ENCODE measurements at places on chromosomes 6 and 20.

- DNase-seq, result no peak
Observed at GRCh38 chr6:62976566-62976965, 234.7 kb upstream of the FKBP1C start.

- DNase-seq, result no peak
Observed at GRCh38 chr6:16205377-16206144, 32.8 kb upstream of the GMPR start.

DNA sequence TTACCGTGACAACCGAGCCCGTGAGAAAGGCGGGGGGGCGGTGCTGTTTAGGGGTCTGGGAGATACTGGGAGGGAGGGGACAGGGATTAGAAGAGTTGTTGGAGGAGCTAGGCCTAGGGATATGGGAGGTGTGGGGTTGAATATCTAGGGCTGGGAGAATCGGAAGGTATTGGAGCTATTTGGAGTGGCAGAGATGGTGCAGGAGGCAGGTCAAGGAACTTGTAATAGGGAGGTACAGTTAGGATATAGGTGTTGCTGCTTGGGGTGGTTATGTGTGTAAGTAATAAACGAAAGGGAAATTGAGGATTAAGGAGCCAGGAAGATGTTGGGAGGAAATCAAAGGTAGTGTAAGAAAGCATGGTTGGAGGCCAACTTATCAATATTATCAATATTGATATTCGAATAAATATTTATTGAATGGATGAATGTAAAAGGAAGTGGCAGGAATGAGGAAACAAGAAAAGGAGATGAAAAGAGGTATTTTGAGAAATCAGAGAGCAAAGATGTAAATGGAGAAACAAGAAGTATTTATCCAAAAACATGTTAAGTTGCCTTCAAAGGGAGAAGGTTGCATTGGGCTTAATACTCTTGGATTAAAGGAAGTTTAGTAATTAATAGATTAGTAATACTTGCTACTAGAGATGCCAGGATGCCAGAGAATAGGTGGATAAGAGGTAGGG, 602 bp downstream of the PPP1R11 start:
- no peak for DNase-seq

GRCh38 chr20:38608188-38608587, 6.6 kb downstream of the ARHGAP40 start:
- DNase-seq, result no peak

DNA sequence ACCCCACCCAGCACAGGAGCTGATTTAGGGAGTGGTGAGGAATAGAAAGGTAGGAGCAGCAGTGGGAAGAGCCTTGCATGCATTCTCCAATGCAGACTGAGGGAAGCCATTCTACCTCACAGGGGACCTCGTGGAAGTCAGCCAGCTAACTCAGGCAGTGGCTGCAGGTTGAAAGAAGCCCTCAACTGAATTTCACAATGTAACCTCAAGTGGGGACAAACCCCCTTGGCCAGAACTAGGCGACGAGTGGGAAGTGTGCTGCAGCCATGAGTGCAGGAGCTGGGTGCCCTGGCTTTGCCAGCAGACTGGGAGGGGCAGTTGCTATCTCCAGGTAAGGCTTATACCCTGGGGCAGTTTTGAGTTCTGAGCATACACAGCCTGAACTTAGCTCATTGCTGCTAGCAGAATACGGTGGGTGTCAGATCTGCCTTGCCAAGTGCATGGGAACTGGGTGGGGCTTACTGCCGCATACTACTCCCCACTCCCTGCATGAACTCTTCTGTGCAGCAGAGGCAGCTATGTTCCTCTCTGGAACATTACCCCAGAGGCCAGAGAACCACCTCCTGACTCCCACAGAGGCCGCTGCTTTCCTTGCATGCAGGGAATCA, 126.5 kb downstream of the CDK19 start:
- no peak for DNase-seq

GRCh38 chr6:11819486-11819885, 40.9 kb upstream of the ADTRP start:
- DNase-seq, result no peak

DNA sequence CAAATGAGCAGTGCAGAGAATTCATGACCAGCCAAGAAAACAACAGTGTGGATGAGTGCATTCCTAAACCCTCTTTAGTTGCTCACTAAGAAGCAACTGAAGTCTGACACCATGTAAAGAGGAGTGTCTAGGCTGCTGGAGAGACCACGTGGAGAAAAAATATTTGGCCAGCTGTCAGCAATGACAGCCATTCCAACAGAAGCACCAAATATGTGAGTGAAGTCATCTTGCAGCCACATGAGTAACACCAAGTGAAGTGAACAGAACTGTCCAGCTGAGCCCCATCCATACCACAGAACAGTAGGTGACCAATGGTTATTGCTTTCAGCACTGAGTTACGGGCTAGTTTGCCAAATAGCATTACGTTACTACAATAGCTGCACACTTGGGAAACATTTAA, 89.4 kb downstream of the TBXT start:
- no peak for DNase-seq

GRCh38 chr6:167153521-167153959, 4.2 kb downstream of the GPR31 start:
- DNase-seq, result no peak

DNA sequence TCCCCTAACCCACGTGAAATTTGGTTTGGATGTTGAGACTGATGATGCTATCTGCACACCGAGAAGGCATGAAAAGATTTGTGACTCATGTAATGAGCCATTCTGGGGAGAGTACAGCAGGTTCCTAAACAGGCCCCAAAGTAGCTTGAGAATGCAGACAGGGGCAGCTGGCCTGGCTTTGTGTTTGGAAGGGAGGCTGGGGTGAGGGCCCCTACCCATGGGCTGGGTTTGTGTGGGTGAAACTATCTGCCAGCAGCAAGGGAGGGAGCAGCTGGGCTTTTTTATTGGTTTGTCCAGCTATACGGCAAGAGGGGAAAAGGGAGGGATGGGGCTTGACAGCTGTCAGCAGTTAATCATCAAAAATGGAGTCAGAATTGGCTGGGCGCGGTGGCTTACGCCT, 87.0 kb upstream of the RNF24 start:
- no peak for DNase-seq

- no peak for DNase-seq
Observed at GRCh38 chr6:136067731-136068341, 182.3 kb downstream of the MTFR2 start.

DNA sequence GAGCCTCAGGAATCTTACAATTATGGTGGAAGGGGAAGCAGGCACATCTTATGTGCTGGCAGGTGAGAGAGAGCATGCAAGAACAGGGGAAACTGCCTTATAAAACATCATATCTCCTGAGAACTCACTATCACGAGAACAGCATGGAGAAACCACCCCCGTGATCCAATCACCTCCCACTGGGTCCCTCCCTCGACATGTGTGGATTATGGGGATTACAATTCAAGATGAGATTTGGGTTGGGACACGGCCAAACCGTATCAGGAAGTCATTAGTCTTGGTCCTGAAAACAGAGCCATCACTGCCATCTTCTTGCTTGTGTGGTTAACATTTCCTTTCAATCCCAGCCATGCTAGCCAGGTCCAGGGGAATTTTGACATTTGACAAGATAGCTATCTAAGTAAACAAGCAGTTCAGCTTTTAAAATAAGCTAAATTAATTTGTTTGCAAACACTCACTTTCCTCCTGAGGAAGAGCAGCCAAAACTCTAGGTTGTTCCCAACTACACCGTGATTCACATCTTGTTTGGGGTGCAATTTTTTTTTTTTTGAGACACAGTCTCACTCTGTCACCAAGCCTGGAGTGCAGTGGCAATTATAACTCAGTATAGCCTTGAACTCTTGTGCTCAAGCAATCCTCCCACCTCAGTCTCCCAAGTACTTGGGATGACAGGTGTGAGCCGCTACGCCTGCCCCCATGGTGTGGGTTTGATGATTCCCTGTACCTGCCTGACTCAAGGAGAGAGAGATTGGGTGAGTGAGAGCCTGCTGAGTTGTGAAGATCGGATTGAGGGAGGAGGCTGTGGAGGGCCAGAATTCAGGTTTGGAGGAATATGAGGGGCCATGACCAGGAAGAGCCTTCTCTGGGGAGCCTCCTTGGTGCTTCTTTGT, 13.0 kb upstream of the PPP1R14C start:
- no peak for DNase-seq

- no peak for DNase-seq
Observed at GRCh38 chr20:61445741-61446140, 193.7 kb downstream of the CDH4 start.

GRCh38 chr20:24911461-24911860, 37.6 kb upstream of the CST7 start:
- no peak for DNase-seq

GRCh38 chr20:33009214-33010132, 2.0 kb downstream of the BPIFB2 start:
- DNase-seq, result no peak

DNA sequence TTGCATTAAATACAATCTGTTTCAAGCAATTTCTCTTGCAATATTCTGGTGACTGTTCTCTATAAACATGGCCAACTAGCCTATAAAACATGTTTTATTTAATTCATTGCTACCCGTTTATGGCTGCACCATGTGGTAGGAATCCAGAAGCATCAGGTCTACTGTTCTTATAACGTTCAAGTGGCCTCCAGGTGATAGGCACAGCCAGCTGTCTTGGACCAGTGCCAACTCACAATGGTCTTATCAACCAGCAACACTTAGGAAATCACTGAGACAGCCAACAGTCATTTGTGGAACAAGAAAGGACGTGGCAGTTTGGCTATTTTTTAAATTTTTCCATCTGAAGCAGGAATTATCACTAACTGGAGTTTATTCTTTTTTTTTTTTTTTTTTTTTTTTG, 193.6 kb downstream of the NKAIN2 start:
- DNase-seq, result no peak

GRCh38 chr6:139625998-139626975, 251.8 kb upstream of the CITED2 start:
- DNase-seq, result no peak

GRCh38 chr6:34227761-34228421, 8.8 kb upstream of the HMGA1 start:
- no peak for DNase-seq

GRCh38 chr6:158467923-158468322, 92.0 kb upstream of the TMEM181 start:
- DNase-seq, result no peak
